ENCODE measurements at places on chromosomes 3 and 15.

- no peak for DNase-seq
Observed at GRCh38 chr15:48573780-48574179, 71.7 kb downstream of the FBN1 start.

DNA sequence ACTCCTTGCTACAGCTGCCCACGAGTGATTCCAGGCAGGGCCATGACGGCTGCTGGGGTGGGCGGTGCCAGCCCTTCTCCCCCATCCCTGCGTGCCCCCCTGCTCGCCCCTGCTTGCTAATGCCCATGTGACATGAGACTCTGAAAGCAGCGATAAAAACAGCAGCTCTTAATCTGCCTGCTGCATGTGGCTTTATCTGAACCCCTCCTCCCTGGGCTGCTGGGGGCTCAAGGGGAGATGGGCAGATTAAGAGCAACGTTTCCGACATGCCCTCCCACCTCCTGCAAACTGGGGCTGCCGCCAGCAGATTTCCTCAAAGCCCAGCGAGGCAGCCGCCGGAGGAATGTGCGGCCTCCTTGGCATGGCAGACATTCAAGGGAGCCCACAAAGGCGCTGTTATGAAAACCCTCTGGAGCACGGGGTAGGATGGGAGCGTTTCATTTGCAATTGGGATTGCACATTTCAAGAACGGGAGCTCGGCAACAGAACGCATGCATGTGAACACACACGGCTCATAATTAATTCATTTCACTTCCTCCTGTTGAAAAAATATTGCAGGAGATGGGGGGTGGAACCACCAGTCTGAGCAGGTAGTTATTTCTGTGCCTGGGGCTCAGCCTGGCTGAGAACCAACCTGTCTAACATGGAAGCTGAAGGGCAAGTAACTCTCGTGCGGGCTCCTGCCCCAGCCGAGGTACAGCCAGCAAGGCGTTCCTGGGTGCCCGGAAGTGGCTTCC is 504.2 kb upstream of the PROK2 start:
- DNase-seq, result no peak

GRCh38 chr3:24503616-24504113 is 9.0 kb upstream of the THRB start:
- no peak for DNase-seq

DNA sequence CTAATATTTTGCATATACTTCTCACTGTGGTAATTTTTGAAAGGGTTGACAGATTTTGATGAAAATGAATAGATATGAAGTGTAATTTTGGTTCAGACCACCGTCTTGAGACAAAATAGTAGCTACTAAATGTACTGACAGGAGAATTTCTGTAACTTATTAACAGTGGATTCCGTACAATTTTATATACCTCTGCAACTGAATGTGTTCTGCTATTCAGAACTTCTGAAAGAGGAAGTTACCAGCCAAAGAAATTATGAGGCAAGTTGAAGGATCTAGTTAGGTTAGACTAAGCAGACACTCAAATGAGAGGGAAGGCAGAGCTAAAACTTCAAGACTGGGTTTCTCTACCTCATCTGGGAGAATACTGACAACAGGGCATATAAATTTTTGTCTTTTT is 29.4 kb downstream of the GAP43 start:
- DNase-seq, result no peak

DNA sequence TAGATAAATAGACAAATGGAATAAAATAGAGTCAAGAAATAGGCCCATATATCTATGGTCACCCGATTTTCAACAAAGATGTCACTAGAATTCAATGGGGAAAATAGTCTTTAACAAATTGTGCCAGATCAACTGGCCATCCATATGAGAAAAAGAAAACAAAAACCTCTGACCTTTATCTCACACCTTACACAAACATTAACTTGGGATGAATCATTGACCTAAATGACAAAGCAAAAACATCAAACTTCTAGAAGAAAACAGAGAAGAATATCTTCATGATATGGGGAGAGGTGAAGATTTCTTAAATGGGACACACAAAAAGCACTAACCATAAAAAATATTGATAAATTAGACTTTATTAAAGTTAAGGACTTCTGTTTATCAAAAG is 31.9 kb downstream of the ITGA11 start:
- no peak for DNase-seq

DNA sequence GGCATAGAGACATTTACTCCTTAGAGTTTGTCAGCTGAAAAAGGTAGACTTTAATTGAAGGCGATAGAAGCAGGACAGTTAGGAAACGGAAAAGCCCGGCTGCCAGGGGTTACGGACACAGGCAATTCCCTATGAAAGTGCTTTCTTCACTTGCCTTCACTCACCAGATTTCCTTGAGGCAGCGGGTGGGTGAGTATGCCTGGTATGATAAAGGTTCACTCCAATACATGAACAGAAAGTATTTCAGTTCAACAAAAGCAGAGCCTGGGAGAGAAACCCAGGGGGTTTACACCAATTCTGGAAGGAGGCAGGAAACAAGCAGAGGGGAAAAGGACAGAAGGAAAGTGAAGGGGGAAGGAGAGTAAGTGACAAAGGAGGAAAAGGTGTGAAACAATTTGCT is 53.9 kb downstream of the QTRT2 start:
- no peak for DNase-seq

DNA sequence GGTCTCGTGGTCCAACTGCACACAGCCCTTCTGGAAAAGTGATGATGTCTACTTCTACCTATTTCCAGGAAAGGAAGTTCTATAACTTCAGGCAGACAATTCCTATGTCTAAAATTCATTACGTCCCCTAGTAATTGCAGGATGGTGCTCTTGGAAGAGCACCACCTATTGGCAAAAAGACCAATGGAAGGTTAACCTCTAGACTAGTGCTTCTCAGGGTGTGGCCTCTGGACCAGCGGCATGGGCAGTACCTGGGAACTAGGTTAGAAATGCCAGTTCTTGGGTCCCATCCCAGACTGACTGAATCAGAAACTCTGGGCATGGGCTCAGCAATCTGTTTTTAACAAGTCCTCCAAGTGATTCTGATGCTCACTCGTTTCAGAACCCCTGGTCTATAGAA is 258.3 kb upstream of the ICE2 start:
- DNase-seq, result no peak

- no peak for DNase-seq
Observed at GRCh38 chr3:8856071-8856470, 86.7 kb upstream of the OXTR start.

DNA sequence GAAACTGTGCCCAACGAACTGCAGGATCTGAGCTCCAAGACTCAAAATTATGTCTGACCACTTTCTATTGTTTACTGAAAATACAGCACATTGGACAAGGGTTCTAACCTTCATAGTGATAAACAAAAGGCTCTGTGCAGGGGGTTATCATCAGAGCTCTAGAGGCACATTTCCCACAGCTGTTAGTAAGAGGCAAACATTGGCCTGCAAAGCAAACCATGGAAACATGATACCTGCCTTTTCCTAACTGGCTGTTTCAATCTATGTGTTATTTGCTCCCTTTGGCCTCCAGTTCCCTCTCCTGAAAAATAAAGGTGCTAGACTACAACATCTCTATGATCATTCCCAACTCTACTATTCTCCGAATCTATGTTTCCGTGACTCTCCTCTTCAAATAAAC is 159.7 kb upstream of the ARHGEF26 start:
- DNase-seq, result no peak

DNA sequence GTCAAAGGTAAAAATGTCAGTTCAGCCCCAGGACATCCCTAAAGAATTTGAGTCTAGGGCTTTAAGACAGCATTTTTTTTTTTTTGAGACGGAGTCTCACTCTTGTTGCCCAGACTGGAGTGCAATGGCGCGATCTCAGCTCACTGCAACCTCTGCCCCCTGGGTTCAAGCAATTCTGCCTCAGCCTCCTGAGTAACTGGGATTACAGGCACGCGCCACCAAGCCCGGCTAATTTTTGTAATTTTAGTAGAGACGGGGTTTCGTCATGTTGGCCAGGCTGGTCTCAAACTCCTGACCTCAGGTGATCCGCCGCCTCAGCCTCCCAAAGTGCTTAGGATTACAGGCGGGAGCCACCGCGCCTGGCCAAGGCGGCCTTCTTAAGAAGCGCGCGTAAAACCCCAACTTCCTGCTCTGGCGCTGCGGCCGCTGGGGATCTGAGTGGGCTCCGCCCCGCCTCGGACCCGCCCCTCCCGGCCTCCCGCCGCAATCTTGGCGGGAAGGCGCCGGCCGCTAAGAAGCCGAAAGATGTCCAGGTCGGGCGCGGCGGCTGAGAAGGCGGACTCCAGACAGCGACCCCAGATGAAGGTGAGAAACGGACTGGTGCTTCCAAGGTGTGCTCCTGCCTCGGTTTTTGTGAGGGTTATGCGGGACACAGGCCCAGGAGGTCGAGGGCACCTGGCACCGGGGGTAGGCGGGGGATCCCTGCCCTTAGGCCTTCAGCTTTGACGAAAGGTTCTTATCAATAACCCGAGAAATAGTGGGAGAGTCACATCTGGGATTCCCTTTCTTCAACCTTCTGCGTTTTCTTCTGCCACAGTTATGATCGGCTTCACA is at the start of gene WDR76:
Gene WDR76, plus strand, starts transcription at position 495 of the 834 bp plus-strand sequence. Its CDS starts 31 bp downstream, at position 526.
- peak; percentile 43 for DNase-seq

GRCh38 chr15:65583701-65584100 is 27.2 kb downstream of the INTS14 start:
- DNase-seq, result peak; percentile 11

- no peak for DNase-seq
Observed at GRCh38 chr15:99408236-99409096, 157.2 kb downstream of the LRRC28 start.

DNA sequence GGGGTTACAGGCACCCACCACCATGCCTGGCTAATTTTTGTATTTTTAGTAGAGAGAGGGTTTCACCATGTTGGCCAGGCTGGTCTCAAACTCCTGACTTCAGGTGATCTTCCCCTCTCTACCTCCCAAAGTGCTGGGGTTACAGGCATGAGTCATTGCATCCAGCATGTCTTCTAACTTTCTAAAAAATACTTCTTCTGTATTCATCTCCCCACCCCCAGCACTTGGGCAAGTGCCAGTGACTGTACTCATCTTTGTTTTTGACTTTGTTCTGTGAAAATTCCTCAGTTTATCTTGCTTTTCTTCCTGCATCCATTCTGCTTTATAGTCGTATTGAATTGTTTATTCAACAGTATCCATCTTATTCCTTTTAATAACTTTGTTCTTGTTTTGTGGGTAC is 47.6 kb downstream of the ARIH1 start:
- DNase-seq, result no peak

DNA sequence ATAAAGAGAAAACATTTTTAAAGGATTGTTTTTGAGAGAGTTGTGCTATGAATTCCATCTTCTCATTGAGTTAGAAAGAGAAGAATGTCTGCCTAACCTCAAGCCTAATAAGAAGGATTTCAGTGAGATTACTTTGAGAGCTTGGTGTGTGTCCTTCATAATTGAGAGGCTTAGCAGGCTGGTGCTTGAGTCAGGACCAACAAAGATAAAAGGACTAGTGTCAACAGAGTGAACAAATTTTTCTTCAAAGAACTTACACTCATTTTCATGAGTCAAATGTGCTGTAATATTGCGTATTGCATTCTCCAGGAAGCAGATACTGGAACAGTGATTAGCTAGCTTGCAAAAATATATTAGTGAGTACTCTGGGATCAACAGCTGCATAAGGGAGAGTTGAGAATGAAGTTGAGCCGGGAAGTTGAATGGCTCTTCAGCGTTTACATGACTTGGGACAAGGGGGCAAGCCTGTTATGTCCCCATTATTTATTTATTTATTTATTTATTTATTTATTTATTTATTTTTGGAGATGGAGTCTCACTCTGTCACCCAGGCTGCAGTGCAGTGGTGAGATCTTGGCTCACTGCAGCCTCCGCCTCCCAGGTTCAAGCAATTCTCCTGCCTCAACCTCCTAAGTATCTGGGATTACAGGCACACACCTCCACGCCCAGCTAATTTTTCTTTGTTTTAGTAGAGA is 37.5 kb upstream of the SLITRK3 start:
- no peak for DNase-seq

- DNase-seq, result no peak
Observed at GRCh38 chr3:11238060-11238459, 34.1 kb upstream of the ATG7 start.

GRCh38 chr3:127834771-127835170 is 12.5 kb upstream of the MGLL start:
- no peak for DNase-seq

Measured in activated T-cell treated with anti-CD3 and anti-CD28 coated beads for 4 hours (primary cell).